ENCODE measurements at places on chromosomes 2 and 18. TPM values are rescaled to one million over a fixed set of nuclear protein-coding genes. Genes with fewer than 3 reads are reported as not detected.
A peak's percentile ranks its signal among the peaks of the same experiment; 100 is the strongest.

GRCh38 chr18:63974991-63975390 lies 5.1 kb downstream of the SERPINB8 start:
- DNase-seq = peak; percentile 28

- DNase-seq = no peak
Measured at GRCh38 chr18:79949697-79950487, 1.6 kb downstream of the SLC66A2 start.

GRCh38 chr2:231929961-231930592 lies 3.9 kb upstream of the NPPC start:
- DNase-seq = no peak

DNA sequence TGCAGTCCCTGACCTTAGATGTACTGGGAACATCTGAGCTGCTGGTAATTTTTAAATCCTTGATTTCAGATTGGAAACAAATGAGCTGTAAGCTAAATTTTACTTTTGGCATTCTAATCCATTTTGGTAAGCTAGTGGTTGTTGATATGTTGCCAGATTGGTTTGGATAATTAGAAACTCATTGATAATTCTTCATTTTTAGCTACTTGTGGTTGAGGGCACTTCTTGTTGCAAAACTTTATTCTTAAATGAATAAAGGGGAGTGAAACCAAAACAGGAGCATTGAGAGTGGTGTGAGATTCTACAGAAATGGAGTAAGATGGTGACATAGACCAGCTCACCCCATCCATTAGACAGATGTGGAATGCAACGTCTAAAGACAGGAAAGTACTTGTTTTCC lies 64.5 kb downstream of the ITGB1BP1 start:
- no peak for DNase-seq

DNA sequence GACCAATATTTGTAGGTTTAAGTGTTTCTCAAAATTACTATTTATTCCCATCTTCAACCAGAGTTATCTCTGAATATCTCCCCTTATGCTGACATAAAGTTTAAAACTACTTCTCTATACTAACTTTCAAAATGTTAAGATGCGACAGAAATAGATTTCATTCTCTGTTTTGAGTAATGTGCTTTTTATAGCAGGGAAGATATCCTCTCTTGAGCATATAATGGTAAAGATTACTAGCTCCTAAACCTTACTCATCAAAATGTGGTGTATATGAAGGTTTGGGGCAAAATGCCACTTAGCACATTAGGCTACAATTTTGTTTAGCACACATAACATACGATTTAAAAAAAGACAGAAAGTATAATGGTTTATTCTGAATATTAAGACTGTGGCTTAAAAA lies 54.4 kb downstream of the CWC22 start:
- no peak for DNase-seq

DNA sequence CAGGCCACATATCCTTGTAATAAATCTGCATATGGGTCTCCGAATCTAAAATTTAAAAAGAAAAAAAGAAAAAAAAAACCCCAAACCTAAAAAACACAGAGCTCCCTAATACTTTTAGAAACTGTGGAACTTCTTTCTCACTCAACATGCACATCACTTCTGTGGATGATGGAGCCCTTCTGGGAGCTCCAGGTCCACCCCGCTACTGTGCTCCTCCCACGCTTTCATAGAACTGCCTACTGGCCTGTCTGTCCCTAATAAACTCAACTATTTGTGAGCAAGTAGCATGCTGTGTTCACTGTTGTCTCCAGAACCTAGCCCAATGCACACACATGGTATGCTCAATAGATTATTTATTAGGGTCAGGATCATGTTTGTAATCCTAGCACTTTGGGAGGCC lies 83.1 kb upstream of the FZD5 start:
- no peak for DNase-seq

- no peak for DNase-seq
Measured at GRCh38 chr18:48555465-48555995, 16.7 kb downstream of the CTIF start.

DNA sequence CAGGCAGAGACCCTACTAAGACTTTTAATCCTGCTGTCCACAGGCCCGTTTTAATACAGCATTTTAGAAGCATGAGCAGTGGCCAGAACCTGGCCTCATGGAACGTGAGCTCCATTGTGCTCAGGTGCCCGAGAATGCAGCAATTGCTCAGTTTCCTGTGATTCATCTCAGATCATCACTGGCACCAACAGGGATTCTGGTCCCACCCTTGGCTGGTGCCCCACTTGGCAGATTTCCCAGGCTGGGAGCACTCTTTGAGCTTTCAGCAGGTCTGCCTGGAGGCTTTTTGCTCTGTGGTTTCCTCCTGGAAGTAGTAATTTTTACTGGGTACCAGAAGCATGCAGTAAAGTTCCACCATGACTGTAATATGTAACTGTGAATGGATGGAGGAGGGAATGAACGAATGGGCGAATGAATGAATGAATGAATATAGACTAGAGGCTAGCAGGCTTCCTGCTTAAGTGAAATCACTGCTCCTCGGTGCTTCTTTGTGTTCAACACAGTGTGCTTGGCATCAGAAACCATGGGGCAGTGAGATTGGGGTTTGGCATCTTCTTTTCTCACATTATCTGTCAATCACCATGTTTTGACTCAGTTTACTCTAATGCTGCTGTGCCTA lies 312.9 kb downstream of the PRKCE start:
- peak; percentile 99 for DNase-seq

DNA sequence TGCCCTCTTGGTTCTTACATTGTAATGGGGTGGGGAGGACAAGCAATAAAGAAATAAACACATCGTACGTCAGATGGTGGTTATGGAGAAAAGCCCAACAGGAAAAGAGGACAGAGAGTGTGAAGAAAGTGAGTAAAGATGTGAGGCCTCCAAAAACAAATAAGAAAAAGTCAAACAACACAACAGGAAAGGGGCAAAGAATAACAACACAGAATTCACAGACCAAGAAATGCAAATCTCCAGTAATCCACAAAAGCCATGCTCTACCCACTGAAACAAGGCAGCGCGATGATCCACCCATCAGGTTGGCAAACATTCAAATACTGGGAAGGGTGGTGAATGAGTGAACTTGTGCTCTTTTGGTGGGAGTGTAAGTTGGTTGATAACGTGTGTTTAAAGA lies 16.7 kb upstream of the DUSP2 start:
- DNase-seq = no peak

- no peak for DNase-seq
Measured at GRCh38 chr2:123916531-123916930, 108.6 kb upstream of the CNTNAP5 start.

- no peak for DNase-seq
Measured at GRCh38 chr2:38057651-38058410, 18.1 kb downstream of the CYP1B1 start.

DNA sequence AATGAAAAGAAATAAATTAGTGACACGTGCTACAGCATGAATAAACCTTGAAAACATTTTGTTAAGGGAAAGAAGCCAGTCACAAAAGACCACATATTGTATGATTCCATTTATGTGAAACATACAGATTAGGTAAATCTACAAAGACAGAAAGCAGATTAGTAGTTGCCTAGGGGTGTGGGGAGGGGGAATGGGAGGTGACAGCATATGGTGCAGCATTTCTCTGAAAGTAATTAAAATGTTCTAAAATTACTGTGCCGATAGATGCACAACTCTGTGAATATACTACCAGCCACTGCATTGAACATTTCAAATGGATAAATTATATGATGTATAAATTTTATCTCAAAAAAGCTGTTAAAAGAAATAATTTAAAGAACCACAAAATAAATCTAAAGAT lies 161.0 kb downstream of the TRIB2 start:
- DNase-seq = no peak

- DNase-seq = no peak
Measured at GRCh38 chr18:57084331-57085271, 62.3 kb upstream of the BOD1L2 start.

GRCh38 chr2:100676346-100676745 lies 113.6 kb downstream of the PDCL3 start:
- DNase-seq = no peak

- no peak for DNase-seq
Measured at GRCh38 chr2:108933691-108934117, 55.3 kb downstream of the EDAR start.

DNA sequence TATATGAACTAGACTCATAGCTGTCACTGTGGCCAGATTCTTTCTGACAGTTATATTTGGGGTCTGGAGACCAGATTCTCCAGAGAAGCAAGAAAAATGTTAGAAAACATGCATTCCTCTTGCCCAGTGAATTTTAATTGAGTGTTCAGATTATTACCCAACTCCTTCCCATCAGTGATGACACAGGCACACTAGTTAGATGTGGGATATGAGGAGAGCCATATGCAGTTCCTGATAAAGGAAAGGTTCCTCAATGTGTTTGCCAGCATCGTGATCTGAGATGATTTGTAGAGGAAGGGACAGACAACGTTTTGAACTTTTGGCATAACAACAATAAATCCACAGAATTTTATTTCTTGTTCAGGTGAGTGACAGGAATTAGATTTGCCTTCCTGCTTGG lies 308.6 kb downstream of the PIEZO2 start:
- peak; percentile 78 for DNase-seq

DNA sequence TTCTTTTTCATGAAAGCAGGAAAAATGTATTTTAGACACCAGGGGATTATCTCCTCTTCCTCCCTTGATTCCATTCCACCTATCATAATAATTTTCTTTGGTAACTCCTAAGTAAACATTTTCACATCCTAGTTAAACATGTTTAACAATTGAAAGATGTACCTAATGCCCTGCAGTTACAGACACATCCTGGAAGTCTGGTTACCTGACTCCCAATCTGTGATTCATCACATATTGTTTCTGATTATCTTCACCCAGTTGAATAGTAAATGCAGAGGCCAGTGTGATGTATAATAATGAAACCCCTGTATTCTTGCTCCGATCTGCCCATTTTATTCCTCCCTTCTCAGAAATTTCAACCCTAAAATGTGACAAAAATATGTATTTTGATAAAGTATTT lies 1237.6 kb upstream of the LRRTM1 start:
- DNase-seq = no peak

DNA sequence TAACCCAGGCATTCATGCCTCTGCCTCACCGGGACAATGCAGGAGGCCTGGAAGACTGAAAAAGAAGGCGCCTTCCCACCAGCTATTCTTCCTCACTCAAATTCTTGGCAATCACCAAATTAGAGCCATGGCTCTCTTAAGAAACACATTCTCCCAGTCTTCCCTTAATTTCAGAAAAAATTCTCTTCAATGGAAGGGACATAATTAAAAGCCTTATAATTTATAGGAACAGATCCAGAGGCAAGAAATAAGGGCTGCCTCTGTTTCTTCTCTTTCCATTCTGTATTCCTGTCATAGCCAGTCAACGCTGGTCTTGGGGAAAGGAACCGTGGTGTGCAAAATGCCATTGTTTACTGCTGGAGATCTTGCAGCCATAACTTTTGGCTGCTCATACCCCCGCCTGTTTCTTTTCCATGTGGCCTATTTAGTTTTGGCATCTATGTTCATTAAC lies 32.8 kb downstream of the DTNA start:
- DNase-seq = no peak

DNA sequence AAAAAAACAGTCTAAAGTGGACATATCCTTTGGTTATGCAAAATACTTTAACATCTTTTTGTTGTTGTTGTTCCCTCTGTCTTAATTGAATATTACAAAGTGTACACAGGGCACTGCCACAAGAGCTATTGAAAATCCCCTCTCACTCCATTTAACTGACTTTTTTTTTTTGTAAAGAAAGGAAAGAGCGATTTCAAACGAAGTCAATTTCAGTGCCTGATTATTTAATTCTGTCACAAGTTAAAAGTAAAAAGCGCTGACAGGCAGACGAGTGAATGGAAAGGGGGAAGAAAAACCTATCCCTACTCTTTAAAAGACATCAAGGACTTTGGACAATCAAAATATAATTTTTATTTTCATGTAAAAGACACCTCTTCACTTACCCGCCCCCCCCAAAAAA lies 1.9 kb downstream of the FIGN start:
- DNase-seq = no peak

GRCh38 chr18:10040287-10041011 lies 126.6 kb downstream of the VAPA start:
- DNase-seq = no peak

DNA sequence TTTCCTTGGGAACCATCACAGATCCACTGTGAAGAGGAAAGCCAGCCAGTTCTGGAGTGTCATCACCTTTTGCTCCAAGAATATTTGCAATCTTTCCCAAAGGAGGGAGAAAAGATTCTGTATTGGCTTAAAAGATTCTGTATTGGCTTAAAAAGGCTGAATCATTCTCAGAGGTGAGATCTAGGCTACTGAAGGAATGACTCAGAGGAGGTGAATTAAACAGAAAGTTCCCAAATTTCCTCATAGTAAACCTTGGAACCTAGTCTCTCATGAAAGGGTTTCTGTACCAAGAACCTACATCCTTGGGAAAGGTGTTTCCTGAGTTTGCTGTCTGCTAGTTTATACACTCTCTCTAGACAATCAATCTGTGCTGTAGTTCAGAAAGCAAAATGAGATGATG lies 34.1 kb upstream of the GRB14 start:
- no peak for DNase-seq

DNA sequence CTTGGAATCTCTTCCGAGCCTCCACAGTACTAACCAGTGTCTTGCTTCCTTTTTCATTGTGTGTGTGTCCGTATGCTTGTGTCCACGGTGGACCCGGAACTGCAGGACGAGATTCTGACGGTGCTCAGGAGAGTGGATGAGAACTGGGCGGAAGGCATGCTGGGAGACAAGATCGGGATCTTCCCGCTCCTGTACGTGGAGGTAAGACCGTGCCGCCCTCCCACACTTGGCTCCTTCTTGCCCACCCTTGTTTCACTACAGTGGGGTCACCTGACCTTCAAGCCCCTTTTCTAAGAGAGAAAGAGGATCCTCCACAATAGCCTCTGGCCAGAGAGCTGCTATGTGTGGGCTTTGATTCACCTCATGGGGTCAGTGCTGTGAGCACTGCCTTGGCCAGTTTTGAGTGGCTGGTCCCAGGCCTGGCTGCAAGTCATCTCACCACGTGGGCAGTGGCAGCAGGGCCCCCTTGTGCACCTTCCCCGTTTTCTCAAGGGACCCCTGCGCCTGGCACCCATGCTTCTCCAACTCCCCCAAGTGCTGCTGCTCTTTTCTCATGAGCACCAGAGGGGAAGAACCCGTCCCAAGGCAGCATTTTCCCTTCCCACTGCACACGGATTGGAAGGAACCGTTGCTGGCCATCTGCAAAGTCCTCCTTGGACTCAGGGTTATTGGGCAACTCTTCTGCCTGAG lies 242.1 kb downstream of the SEPTIN10 start:
- DNase-seq = no peak

DNA sequence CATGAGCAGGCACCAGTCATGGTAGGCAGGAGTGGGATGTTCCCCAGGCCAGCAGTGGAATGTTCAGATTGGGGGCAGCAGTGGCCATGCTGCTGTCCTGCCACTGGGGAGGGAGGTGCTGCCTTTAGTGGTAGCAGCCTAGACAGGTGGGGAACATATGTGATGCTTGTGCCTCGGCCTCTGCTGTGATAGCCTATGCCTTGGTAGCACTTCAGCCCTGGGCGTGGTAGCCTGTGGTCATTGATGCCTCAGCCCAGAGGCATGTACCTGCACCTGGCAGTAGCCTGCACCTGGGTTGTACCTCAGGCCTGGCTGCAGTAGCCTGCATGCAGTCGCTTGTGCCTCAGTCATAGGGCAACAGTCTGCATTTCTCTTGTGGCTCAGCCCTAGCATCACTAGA lies 7.1 kb downstream of the RFTN2 start:
- DNase-seq = no peak

TBC1D8 gene
- 62.4 TPM for total RNA-seq

POTEC gene
- not detected for total RNA-seq

PARD3B gene
- 6.4 TPM for total RNA-seq

TWSG1 gene
- total RNA-seq = 33.6 TPM

ARL5A gene
- 66.4 TPM for total RNA-seq

TEX261 gene
- total RNA-seq = 22.2 TPM

SLC9A2 gene
- total RNA-seq = not detected

FAM161A gene
- total RNA-seq = 0.76 TPM

FBXO41 gene
- total RNA-seq = 0.25 TPM

AQP12B gene
- total RNA-seq = not detected

TCF23 gene
- total RNA-seq = not detected
